EL (cell line): ENCODE measurements at places on chromosomes 1 and 21.

DNA sequence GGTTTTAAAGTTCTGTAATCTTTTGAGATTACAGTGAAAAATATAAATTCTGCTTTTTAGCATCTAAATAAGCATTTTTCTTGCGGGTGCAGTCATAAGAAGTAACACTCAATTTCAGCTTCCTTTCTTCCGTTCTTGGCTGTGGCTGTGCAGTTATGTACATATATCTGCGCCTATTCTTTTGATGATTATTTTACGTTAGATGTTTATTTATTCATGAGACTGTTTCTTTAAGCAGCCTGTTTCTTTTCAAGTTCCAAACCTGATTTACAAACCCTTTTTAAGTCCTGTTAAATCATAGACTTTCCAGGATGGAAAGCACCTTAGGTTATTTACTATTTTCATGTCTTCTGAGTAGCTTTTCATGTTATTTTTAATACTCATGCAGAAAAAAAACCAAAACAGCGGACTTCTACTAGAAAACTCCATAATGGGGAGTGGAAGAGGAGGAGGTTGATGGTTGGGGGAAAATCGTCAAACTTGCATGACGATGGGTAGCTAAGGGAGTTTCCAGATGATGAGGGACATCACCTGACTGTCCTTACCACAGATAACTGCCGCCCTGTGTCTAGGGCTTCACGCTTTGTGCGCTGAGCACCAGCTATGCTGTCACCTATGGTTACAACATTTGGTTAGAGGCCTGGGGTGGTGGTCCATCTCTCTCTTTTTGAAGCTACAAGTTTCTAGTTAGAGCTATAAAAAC is 2.6 kb downstream of the PRDM2 start:
- DNase-seq: no peak

DNA sequence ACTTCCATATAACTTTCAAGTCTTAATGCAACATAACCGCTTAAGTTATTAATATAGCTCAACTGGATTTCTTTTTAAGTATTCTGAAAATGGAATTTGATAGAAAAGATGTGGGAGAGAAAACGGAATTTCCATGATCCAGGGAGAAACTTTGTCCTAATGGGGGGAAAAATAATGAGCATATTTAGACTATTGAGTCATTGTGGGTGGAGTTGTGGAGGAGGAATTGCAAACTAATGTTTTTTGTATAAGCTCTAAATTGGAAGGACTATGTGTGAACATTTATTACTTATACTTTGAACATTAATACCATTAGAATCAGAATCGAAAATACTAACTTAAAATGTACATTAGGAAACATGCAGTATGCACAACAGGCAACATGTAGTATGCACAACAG is 159.9 kb upstream of the NEGR1 start:
- peak; percentile 41 for DNase-seq

- no peak for DNase-seq
Measured at GRCh38 chr1:72433591-72433990, 151.3 kb upstream of the NEGR1 start.

DNA sequence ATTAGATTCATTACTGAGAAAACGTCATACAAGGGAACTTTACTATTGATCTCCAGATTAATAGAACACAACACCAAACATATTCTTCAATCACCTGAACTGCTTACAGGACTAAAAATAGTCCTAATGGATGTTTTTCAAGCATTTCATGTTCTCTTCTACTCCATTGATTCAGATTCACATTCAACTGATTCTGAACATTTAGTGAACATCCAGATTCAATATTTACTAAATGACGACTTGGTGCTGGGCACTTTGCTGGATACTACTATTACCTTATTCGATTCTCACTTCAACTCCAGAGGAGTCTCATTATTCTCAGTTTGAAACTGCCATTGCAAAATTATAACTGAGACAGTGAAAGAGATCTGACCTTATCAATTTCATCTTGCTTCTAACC is 18.8 kb upstream of the SUCO start:
- DNase-seq: no peak

- DNase-seq: no peak
Measured at GRCh38 chr1:193525917-193526710, 339.7 kb upstream of the B3GALT2 start.

GRCh38 chr1:60984062-60984799 is 98.1 kb upstream of the NFIA start:
- peak; percentile 19 for DNase-seq

DNA sequence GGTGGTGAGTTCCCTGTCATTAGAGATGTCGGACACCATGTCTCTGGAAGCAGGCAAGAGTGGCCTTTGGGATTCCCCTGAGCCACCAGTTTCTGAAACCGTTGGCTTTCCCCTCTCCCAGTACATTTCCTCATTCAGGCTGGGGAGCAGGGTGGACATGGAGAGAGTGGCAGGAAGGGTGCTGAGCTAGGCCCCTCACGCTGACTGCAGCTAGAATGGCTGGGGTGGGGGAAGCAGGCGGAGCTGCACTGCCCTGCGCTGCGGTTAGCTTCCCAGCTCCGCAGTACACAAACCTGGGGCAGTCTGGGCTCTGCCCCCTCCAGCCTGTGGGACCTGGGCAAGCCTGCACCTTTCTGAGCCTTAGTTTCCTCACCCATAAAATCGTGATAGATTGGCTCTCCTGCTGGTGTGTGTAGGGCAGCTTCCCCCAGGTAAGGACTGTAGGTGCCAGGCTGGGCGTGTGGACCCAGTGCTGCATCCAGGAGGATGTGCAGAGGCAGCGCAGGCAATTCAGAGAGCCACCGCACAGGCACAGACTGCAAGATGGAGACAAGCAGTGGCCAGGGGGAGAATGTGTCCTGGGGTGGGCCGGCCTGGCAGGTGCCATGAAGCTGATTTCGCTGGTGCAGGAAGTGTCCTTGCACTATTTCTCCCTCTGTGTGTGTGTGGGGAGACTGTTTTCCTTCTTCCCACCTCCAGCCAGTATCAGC is 3.0 kb downstream of the PLA2G2F start:
- no peak for DNase-seq

DNA sequence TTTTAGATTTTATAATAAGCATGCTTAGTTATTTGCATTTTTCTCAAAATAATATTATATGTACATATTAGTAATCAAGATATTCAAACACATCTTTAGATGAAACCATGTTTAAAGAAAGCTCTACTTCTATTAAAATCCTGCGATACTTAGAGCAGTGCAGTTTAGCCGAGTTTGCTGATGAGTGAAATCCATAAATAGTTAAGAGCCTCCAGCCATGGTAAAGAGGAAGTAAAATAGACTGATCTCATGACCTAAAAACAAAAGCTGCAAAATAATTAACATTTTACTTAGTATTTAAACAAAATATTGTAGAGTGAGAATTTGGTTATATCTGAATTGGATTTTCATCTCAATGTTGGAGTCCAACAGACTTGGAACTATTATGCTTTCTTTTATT is 147.4 kb upstream of the NRIP1 start:
- DNase-seq: no peak

DNA sequence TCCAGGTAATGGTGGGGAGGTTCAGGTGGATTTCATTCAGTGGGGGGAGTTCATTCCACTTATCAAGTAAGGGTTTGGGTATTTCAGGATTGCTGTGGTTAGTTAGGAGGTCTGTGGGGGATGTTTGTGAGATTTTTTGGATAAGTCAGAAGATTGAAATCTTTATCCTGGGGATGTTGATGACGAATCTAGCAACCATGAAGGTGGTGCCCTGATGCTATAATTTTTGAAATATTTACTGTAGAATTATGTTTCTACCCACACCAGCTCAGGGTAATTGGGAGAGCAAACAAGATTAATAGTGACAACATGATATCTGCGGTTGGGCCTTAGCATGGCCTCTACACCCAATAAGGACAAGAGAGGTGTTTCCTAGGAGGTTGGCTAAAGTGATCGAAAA is 28.3 kb downstream of the SUCO start:
- peak; percentile 90 for DNase-seq

DNA sequence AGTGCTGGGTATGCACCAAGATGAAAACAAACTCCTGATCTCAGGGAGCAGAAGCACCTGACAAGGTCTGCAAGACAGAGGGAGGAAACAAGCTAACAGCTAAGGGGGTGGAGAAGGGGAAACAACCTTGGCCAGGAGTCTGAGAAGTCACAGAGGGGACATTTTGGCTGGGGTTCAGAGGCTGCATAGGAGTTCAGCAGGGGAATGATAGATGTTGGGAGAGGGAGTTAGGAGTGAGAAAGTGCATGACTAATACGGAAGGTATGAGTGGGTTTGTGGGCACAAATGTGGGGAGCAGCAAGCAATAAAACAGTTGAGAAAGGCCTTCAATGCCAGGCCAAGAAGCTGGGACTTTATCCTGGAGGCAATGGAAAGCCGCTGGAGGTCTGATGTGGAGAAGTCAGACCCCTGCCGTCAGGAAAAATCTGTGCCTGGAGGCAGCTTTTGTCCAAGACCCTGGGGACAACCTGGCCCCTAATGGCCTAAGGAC is 16.4 kb downstream of the EPHA2 start:
- DNase-seq: peak; percentile 96

GRCh38 chr1:48715921-48716320 is 60.8 kb downstream of the BEND5 start:
- no peak for DNase-seq

- peak; percentile 78 for DNase-seq
Measured at GRCh38 chr1:12658531-12659453, 14.9 kb downstream of the AADACL4 start.

- DNase-seq: no peak
Measured at GRCh38 chr21:45078371-45078770, 4.0 kb downstream of the ADARB1 start.

DNA sequence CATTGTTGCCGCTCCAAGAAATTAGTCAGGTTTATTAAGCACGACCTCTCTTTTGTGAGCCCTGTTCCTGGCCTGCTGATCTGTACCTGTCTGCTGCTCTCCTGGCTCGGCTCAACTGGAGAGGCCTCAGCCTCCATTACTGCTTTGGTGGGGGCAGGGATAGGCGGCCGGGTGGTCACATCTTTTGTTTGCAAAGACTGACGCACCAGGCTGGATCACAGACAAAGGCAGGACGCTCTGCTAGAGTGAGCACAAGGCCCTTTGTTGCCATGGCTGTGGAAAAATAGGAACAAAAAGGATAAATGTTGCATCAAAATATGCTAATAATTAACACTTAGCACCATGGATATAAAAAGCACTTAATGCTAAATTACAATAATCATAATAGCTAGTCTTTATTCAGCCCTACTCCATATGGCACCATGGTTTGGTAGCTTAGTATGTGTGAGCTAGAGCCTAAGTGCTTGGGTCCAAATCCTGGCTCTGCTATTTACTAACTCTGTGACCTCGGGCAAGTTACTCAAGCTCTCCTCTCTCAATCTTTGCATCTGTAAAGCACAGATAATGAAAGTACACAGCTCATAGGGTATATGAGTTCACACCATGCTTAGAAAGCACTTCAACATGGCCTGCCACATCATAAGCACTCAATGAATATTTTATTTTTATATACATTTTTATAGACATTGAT is 28.9 kb upstream of the HPDL start:
- no peak for DNase-seq

- no peak for DNase-seq
Measured at GRCh38 chr1:172726740-172727139, 67.8 kb downstream of the FASLG start.

GRCh38 chr1:116322752-116323405 is 50.2 kb upstream of the ATP1A1 start:
- no peak for DNase-seq

- DNase-seq: no peak
Measured at GRCh38 chr1:197659171-197659570, 116.1 kb downstream of the DENND1B start.

- no peak for DNase-seq
Measured at GRCh38 chr1:168159251-168159650, 19.5 kb upstream of the TIPRL start.

GRCh38 chr1:38860454-38860795 is 853 bp upstream of the RRAGC start:
- peak; percentile 25 for DNase-seq

DNA sequence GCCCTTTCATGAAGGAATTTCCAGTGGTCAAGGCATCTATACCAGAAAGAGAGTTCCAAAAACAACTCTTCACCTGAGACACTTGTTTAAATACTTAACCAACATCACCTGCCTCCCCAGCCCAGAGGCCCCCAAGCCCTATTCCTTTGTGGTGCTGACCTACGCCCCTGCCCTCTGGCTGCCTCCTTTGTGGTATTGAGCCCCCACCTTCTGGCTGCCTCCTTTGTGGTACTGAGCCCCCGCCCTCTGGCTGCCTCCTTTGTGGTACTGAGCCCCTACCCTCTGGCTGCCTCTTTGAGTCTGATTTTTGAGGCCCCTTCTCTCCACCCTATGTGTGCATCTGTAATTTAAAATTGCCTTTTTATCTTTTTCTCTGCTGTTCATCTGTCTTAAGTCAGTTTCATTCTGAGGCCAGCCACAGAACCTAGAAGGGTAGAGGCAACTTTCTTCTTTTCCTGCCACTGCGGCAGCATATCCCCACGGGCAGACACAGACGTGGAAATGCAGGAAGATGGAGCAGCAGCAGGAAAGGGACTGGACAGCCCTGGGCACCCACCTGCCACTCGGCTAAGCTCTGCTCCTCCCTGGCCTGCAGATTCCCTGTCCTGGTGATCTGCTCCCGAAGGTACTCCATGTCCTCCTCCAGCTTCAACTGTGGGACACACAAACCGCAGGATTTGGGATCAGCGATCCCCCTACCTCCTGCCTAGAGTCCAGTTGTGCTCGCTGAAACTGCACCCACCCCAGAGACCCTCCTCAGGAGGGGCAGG is 3.2 kb downstream of the TRIM17 start:
- no peak for DNase-seq

- peak; percentile 46 for DNase-seq
Measured at GRCh38 chr1:207868251-207868773, 42.6 kb downstream of the CD34 start.

- DNase-seq: peak; percentile 93
Measured at GRCh38 chr1:95086949-95087533, 14.3 kb upstream of the ALG14 start.

GRCh38 chr1:24442764-24443163 is 27.2 kb downstream of the NIPAL3 start:
- no peak for DNase-seq

- DNase-seq: no peak
Measured at GRCh38 chr21:45333583-45334121, 46.0 kb upstream of the POFUT2 start.

DNA sequence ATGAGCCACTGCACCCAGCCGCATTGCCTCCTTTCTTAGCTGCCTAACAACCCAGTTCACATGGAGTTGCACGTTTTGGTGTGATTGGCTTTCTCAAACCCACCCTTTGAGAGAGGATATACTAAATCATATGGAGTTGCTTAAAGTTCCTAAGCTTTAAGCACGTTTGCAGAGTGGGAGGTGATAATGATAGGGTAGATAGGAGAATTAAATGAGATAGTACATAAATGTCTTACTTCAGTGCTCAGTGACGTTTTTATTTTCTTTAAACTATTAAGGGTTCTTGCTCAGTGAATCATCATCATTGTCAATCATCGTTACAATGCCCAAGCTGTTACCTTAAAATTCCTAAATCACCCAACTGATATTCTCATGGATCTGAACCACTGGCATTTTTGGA is 2.9 kb upstream of the SH3D21 start:
- no peak for DNase-seq

DNA sequence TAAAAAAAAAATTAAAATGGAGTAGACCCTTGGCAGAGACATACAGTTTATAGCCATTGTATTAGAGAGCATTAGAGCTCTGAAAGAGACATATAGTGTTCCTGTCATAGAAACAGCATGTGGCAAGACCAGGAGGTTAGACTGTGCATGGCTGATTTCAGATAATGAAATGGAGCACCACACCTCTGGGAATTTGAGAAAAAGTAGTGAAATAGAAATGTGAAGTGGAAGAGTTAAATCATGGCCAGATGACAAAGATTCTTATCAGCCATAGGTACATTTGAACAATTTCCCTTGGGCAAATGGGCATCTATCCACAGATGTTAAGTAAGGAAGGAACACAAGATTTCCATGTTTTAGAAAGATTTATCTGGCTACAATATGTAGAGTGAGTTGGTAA is 1083.1 kb downstream of the PLA2G4A start:
- DNase-seq: no peak
